H7 (cell line): ENCODE measurements at places on chromosomes 4 and X.

DNA sequence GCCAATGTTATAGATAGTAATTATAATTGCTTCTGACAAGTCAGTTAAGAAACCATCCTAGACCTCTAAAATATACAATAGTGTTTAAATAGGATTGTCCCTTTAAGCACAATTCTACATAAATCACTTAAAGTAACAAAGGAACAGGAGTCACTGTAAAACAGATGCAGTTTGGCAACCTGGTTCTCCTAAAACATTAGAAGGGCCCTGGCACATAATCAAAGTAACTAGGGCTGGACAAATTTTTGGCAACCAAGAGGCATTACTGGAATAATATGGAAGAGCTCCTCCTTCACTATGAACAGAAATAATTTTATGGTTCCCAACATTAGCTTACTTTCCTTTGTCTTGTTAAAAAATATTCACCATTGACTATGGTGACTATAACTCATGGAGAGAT lies 75.0 kb upstream of the CCDC160 start:
- DNase-seq, result no peak

GRCh38 chrX:29580560-29580959 lies 634.8 kb upstream of the MAGEB2 start:
- no peak for DNase-seq

DNA sequence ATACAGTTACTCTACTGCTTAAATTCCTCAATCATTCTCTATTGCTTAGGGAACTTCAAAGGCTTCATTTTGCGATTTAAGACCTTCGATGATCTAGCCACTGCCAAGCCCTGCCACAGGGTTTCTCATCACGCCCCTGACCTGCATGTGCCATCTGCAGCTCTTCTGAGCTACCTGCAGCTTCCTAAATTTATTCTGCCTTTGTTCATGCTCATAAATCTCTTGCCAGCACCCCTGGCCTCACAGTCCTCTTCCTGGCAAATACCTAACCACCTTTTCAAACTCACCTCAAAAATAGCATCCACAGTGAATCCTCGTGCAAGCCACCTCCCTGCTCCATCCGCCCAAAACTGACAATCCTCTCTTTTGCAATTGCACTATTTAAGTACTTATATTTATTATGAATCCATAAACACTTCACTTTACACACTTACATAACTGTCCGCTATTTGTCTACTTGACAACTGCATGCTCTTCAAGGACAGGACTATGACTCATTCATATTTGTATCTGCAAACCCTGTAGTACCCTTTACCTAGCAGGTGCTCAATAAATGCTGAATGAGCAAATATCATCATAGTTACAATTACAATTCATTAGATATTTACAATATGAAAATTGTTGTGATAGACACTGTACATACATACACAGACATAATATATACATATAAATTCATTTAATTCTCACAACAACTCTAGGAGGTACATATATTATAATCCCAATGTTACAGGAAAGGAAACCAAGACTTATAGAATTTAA lies 280.0 kb upstream of the RASGEF1B start:
- no peak for DNase-seq

GRCh38 chrX:74521961-74522751 lies 92.3 kb downstream of the RLIM start:
- DNase-seq, result no peak

GRCh38 chr4:825971-826330 lies at the start of gene CPLX1:
TSS of gene CPLX1 (minus strand) at chr4:826129. CDS start at chr4:824522, 1,607 bp downstream.
- peak; percentile 96 for DNase-seq

- no peak for DNase-seq
Measured at GRCh38 chrX:46257451-46257879, 287.8 kb downstream of the ZNF674 start.

- DNase-seq, result no peak
Measured at GRCh38 chr4:41896648-41897047, 38.6 kb upstream of the TMEM33 start.

- DNase-seq, result no peak
Measured at GRCh38 chr4:68297137-68297536, 51.6 kb upstream of the TMPRSS11B start.

GRCh38 chrX:147377728-147378127 lies 534.0 kb upstream of the FMR1 start:
- DNase-seq, result no peak

DNA sequence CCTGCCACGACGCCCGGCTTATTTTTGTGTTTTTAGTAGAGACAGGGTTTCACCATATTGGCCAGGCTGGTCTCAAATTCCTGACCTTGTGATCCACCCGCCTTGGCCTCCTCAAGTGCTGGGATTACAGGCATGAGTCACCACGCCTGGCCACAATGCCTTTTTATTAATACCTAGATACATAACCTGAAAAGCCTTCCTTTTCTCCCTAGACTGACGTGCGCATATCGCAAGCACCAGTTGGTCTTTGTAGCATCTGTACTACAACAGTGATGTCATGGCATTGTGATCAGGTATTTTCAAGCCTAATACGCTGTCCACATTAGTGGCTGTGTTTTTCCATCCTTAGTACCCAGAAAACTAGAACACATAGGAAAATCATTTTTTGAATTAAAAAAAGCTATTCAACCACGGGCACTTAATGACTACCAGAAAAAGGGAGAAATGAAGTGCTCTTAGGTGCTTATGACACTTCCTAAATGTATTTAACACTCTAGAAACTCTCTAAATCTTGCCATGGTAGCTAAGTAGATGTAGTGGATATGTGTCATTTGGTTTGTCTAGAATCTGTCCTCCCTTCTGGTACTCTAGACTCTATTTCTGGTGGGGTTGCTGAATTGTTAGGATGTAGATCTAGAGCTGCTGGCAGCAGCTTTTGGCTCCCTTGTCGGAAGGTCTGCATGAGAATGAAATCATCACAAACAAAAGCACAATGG lies 707.8 kb downstream of the STIM2 start:
- no peak for DNase-seq

GRCh38 chr4:145481942-145482208 lies 222 bp downstream of the SMAD1 start:
- no peak for DNase-seq

GRCh38 chr4:150401083-150401687 lies 180.8 kb upstream of the MAB21L2 start:
- no peak for DNase-seq

DNA sequence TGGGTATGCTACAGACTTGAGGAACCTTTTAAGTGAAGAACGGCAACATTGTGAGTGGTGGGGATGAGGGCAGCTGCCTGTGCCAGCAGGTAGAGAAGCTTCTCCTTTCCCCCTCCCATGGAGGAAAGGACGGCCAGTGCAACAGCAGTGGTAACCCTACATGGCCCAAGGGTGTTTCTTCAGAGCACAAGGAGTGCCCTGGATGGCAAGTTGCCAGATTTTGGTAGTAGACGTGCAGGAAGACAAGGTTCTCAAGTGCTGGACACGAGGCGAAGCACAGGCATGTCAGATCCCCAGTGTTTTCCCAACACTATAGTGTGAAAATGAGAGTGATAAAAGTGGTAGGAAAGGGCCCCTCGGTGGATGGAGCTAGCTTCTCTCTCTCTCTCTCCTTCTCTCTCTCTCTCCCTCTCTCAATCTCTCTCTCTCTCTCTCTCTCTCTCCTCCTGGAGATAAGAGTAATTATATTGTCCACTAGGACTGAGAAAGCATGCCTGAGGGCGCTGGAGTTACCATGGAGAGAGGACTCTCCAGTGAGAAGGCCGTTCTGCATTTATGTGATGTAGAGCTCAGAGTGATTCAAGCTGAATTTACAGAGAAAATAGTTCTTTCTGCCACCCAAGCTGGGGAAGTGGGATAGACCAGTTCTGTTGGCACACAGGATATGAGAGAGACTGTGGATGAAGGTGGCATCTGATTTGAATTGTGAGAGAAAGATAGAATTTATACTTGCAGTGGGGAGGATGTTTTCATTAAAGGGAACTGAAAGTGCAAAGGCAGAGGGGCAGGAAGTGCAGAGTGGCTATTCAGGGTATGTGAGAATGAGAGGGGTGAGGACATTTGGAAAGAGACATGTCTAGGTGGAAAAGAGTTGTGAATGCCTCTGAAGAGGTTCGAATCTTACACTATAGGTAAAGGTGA lies 25.7 kb upstream of the TRPC3 start:
- DNase-seq, result no peak

DNA sequence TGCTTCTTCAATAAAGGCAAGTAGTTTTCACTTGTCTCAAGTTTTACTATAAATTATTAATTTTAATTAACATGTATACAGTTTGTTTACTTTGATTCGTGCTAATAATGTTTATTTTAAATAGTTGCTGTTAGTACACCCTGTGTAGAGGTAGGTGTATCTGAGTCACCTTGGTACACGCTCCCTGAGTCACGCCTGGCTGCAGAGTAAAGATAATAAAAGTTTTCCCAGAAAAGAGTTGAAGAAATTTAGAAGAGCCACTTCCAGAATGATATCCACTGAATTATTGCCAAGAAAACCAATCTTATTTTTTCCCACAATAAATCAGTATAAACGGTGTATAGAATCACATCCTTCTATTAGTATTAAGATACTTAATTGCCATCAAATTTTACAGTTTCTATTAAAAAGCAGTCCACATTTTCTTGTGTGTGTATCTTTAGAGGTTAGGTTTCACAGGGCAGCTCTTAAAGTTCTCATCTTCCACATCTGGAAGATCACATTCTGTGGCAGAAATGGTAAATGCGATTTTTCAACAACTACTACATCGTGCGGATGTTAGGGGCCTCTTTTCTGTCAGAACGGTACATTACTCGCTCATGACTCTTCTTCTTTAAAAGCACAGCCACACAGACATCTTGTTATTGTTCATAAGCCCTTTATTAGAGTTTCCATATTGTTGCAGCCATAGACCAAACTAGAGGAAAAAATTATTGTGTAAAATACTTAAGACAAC lies 55.4 kb downstream of the HADH start:
- no peak for DNase-seq

DNA sequence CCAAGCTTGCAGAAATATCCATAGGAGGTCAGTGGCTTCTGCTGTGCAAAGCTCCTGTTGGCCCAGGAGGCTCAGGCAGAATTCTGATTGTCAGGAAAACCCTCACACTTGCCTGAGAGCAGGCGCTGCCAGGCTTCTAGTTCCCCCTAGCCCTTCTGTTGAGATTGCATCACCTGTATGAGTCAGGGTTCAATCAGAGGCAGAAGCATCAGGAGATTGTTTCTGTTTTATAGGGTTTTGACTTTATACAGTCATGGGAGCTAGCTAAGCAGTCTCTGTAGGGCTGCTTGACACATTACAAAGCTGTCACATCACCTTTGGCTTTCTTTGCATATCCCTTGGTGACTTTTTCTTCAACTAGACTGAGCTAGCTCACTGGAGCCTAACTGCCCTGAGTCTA lies 27.8 kb downstream of the DIPK2B start:
- DNase-seq, result peak; percentile 20

DNA sequence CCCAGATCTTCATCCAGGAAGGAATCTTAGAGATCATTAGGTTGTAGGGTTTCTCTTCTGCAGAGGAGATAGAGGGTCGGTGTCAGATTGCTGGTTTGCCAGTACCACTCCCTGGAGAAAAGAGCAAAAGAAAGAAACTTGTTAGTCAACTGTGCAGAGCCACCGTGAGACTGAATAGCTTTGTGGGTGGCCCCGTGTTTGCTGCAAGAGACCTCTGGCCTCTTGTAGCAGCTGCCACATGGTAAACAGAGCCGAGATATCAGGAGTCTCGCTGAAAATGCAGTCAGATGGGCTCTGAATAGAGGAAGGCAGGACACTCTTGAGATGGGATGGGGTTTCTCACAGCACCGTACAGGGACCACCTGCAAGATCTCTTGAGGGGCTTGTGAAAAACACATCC lies 149.7 kb downstream of the PTTG2 start:
- no peak for DNase-seq

- no peak for DNase-seq
Measured at GRCh38 chrX:153632595-153632946, 14.4 kb upstream of the DUSP9 start.
